Activated naive CD4-positive, alpha-beta T cell (primary cell): ENCODE measurements at places on chromosomes 1 and 21.

- no peak for DNase-seq
Observed at GRCh38 chr21:28473530-28474220, 519.0 kb downstream of the LTN1 start.

DNA sequence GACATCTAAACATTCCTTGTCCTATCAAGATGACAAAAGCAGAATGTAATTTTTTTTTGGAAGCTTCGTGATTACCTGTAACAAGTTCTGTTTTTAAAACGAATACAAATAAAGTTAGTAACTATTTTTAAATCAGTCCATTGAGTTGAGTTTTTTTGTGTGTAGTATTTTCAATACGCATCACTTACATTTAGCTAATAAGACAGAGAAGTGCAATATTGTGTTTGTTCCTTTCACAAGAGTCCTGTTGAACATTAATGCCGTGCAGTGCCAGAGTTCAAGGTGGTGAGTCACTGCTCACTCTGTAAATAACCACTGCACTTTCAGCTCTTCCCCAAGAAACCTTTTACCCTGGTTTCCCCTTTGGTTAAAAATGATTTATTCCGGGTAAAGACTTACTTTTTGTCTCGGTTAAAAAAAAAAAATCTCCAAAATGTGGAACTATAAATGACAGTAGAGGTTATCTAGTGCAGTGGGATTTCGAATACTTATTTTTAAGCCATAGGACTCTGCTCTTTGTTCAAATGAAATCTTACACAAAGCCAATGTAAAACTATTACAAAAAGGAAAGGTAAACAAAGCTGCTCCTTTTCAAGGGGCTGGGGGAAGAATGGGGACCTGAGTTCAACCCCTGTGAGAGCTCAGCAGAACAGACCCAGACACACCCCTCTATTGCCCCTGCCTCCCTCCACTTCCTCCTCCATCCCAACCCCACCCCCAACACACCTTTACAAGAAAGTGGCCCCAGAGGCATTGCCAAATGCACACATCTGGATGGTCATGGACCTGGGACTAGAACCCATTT lies 14.8 kb upstream of the NCMAP start:
- no peak for DNase-seq

DNA sequence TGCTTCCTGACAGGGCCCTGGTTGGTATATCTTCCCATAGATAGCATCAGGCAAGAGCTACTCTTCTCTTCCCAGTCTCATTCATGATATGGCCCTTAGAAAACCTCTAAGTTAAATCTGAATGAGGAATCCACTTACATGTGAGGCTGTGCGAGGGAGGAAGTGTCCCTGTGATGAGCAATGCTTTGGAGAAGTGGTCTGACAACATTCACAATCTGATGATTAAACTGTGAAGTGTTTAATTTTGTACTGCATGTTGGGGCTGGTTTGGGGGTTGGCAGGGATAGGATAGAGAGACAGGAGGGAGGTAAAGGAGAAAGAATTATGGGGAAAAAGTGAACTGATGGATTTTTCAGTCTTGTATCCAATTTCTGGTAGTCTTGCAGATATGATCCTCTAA lies 421.2 kb upstream of the DAB1 start:
- DNase-seq = no peak

DNA sequence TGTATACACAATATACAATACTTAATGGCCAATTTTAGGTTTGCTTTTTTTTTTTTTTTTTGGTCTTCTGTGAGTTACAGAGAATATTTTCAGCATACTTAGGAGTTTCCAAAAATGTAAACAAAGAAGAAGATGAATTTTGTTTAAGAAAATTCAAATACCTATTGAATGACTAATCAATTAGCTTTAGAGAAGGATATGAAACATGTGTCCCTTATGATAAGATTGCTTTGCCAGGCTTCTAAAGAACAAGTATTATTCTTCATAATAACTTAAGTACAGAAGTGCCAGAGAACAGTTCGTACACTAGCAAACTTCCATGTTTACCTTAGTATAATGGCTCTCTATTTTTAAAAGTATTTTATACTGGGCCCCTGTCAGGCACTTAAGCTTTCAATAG lies 1191.0 kb upstream of the NCAM2 start:
- no peak for DNase-seq

GRCh38 chr1:90746857-90747256 lies 29.8 kb upstream of the BARHL2 start:
- no peak for DNase-seq

DNA sequence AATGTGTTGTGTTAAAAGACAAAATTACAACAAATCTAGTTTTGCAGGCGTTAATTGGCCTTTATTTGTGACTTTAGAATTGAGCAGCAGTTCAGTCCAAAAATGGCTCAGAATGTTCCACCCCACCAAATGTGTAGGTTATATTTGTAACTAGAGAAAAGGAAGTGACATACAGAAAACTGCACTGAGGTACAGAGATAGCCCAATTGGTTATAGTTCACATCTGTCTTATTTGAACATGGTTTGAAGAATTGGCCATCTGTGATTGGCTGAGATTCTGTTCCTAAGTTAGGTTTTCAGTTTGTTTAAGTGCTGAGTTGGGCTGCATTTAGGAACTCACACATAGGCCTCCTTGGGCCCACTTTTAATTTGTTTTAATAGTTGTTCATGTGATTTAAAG lies 12.0 kb upstream of the FMO2 start:
- no peak for DNase-seq

- DNase-seq = no peak
Observed at GRCh38 chr1:198679535-198680173, 40.8 kb downstream of the PTPRC start.

- DNase-seq = no peak
Observed at GRCh38 chr1:57860325-57860724, 436.5 kb upstream of the DAB1 start.

DNA sequence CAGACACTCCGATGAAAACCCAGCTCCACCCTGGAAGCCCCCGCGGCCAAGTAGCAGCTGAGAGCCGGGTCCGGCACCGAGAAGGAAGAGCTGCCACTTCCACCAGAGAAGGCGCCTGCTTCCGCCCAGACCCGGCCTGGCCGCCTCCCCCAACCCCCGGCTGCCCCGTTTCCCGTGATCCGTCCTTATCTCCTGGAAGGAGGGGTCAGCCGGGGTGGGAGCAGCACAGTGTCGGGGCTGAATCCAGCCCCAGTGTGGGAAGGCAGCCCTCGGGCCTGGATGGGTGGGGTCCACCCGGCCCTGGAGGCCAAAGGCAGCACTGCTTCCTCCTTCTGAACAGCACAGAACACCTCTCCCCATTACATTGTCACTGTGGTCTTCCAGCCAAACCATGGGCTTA lies 69.4 kb downstream of the MEGF6 start:
- DNase-seq = no peak

- no peak for DNase-seq
Observed at GRCh38 chr1:246445503-246445902, 61.6 kb downstream of the SMYD3 start.

GRCh38 chr1:239954836-239955235 lies 136.8 kb upstream of the FMN2 start:
- no peak for DNase-seq

DNA sequence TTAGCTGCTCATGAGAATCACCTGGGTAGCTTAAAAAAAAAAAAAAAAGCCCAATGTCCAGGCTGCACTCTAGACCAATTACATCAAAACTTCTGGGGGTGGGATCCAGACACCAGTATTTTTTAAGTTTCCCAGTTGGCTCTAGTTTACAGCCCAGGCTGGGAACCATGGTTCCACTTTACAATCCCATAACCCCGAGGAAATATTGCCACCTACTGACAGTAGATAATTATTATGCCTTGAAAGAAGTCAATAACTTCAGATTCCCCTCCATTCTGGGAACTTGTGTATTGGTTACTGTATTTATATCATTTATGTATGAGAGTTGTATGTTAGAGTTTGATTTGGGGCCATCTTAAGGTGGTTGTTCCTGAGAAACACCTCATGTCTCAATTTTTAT lies 100.2 kb downstream of the SPATA46 start:
- DNase-seq = no peak

GRCh38 chr1:236389253-236389652 lies 4.8 kb upstream of the EDARADD start:
- DNase-seq = no peak

DNA sequence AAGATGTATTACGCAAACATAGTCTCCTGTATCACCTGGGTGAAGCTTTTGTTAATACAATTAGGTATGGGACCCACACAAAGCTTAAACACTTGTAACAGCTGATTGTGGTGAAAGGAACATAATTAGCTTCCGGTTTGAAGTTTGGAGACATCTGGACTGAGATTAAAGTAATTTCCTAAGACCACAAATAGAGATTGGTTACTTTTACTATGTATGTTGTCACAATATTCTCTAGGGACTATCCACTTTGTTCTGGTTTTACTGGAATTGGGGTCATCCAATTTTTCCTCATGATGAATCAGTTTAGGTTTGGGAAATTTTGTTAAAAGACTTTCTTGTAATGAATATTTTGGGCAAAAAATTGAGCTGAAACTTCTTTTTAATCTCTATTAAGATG lies 71.8 kb upstream of the SAMSN1 start:
- DNase-seq = no peak

GRCh38 chr1:25137106-25137505 lies 95.2 kb downstream of the SYF2 start:
- no peak for DNase-seq

DNA sequence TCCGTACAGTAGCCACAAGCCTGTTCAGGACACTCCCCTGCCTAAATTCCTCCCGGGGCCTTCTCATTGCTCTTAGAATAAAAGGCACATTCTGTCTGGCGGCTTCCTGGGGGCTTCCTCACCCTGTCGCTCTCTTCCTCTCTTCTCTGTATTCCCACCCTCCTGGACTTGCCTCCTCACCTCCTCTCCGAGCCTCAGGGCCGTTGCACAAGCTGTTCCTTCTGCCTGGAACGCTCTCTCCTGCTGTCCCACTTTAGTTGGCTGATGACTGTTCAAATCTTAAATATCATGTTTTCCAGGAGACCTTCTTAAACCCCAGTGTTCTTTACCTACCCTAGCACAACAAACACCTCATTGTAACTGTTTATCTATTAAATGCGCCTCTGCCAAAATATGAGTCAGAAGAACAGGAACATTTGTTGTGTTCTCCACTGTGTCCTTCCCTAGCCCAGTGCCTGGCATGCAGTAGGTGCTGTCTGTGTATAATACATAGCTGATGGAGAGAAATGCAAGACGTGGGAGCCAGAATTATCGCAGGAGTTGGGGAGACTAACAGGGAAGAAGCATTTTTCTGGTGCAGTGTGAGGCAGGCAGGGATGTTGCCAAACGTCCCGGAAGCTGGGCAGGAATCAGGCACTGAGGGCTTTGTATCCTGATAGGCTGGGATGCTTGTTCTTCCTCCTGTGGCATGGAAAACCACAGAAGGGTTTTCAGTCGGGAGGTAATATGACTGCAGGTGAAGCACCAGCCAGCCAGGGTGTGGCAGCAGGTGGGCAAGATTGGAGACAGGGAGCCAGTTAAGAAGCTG lies 24.1 kb upstream of the THRAP3 start:
- DNase-seq = no peak

GRCh38 chr1:168834225-168834872 lies 105.3 kb upstream of the DPT start:
- no peak for DNase-seq

DNA sequence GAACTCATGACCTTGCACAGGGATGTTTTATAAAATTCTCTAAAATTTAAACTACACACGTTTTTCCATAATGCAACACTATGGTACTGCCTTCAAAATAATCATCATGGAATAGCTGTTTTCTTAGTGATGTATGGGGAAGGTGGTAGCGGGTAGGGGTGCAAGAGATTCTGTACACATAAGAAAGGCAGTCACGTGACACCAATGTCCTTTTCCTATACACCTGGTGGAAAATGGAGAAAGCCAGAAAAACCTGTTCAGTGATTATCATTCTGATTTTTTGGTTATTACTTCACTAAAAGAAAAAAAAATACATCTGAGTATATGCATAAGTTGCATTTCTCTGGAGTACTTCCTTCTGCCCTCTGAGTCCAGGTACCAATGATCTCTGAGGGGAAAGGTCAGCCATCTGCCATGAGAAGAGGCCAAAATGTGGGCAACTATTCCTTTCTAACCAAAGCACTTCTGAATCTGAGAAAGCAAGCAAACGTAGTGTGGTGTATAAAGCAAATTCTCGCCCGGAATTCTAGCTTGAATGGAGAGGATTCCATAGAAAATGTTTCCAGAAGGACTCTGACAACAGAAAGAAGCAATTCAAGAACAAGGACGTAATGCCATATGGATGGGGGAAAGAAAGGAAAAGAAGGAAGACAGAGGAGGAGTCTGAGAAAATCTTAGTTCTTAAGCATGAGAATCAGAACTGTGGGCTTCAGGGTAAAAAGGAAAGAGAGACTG lies 137.3 kb downstream of the RERE start:
- no peak for DNase-seq

- no peak for DNase-seq
Observed at GRCh38 chr1:243723458-243724043, 126.5 kb downstream of the AKT3 start.

DNA sequence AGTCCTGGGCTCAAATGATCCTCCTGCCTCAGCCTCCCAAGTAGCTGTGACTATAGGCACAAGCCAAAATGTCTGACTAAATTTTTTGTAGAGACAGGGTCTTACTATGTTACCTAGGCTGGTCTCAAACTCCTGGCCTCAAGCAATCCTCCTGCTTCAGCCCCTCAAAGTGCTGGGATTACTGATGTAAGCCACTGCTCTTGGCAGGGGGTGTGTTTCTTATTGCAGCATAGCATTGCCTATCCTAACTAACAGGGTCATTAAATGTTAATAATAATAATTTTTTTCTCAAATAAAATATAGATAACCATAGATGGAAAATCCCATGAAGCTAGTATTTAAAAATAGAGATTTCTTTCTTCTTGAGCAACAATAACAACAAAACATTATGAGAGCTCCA lies 52.4 kb downstream of the EXO1 start:
- DNase-seq = no peak

- DNase-seq = no peak
Observed at GRCh38 chr1:212613440-212614335, 5.1 kb downstream of the ATF3 start.

GRCh38 chr1:172627702-172628101 lies 31.2 kb upstream of the FASLG start:
- DNase-seq = no peak

GRCh38 chr1:179141592-179142251 lies 59.9 kb downstream of the TOR3A start:
- DNase-seq = no peak
